ENCODE measurements at places on chromosomes 13 and 19.

DNA sequence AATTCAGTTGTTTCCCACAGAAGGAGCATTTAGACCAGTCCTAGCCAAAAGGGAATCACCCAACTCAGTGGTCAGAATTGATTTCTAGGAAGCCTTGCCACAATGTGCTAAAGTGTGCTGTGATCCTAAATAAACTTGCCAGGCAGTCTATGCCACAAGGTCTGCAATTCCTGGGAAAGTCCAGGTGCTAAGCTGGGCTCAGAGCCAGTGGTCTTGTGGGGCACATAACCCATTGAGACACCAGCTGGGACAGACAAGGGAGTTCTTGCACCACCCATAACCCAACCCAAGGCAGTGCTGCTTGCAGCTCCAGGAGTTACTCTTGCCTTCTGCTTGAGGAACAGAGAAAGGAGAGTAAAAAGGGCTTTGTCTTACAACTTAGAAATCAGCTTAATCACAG, 489.5 kb upstream of the SPRY2 start:
- no peak for DNase-seq

DNA sequence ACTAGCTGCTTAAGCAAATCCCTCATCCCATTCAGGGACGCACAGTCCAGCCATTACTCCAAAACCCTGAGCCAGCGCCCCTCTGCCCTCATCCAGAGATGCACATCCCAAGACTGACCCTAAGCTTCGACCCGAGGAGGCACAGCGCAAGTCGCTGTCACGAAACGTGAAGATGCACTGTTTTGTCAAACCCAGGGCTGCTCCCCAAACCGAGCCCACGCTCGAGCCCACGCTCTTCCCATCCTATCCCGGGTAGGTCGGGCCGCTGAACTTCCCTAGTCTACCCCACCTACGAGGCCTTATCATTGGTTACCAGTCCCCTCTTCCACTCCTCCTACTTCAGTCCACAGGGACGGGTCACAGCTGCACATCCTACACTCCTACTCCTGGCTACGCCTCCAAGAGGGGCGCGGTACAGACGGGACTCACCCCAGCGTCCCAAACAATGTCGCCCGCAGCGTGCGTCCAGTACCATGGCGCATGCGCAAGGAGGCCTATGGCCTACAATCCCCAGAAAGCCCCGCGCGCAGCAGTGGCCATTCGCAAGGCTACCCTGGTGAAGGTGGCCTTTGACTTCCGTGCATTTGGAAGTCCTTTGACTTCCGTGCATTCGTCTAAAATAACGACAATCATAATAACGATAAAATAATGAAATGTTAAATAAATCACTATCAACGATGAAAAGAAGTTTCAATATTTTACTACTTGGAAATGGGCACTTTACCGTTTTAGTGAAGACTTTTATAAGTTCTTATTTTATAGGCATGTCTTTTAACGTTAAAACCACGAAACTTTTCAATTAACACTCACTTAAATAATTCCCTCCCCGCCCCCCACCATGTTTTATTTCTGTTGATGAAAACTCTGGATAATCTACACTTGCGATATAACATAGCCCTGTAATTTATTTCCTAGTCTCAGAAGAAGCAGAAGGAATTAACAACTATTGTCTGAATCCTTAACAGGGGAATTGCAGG, at the start of gene ZNF285:
TSS of gene ZNF285 (minus strand) at position 470 of the 977 bp plus-strand sequence. CDS start 4,395 bp downstream, outside the sequence.
- peak; percentile 85 for DNase-seq

DNA sequence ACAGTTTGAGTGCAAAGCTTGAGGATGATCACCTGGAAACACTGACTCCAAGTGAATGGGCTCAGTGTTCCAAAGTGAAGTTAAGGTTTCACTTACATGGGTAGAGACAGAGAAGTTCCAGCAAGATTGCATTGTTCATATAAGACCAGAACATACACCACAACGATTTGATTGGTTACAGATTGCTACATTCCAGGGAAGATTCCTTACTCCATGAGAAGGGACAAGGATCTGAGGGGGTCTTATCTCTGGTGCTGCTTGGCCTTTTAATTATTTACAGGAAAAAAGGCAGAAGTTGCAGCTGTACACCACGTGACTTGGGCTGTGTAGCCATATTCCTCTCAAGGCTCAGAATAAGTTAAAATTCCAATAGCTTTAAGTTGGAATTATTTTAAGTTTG, 12.3 kb downstream of the WDFY2 start:
- DNase-seq, result no peak

GRCh38 chr19:43784981-43785808, 4.4 kb upstream of the KCNN4 start:
- DNase-seq, result peak; percentile 65

DNA sequence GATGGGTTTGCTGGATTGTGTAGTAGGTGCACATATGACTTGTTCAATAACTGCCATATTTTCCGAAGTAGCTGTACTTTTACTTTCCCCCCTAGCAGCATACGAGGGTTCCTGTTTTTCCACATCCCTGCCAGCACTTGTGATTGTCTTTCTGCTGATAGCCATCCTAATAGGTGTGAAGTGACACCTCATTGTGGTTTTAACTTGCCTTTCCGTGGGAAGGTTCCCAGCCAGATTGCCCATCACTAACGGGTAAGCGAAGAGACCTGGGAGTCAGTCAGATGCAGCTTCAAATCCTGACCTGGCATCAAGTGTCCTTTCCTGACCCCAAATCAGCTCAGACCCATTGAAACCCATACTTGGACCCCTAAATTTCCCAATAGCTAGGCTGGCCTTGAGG, 4.5 kb downstream of the CLPTM1 start:
- no peak for DNase-seq

GRCh38 chr19:6039566-6040225, 61.8 kb upstream of the RANBP3 start:
- DNase-seq, result peak; percentile 22

DNA sequence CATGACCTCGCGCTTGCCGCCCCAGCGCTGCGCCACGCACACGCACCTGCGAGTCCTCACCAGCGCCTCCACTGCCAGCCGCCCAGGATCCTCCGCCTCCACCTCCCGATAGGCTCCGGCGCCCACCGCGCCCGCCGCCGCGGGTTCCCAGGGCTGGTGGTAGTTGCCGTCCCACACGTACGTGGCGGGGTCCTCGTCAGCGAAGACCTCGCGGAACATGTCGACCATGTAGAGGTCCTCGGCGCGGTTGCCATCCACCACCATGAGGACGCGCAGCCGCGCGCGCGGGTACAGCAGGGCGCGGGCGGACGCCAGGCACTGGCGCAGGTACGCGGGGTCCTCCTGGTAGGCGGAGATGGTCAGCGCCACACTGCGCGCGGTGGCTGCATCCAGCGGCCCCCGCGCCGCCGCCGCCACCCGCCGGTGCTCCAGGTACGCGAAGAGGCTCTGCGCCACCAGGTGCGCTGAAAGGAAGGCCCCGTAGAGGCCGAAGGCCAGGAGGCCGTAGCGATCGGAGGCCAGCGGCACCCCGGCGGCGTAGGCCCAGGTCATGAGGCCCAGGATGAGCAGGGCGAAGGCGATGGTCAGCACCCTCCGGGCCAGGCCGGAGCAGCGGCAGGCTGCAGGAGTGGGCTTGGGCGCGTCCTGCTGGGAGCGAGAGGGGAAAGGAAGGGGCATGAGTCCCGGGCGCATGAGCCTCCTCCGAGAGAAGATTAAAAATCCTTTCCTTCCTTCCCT, 4.4 kb downstream of the HAS1 start:
- no peak for DNase-seq

DNA sequence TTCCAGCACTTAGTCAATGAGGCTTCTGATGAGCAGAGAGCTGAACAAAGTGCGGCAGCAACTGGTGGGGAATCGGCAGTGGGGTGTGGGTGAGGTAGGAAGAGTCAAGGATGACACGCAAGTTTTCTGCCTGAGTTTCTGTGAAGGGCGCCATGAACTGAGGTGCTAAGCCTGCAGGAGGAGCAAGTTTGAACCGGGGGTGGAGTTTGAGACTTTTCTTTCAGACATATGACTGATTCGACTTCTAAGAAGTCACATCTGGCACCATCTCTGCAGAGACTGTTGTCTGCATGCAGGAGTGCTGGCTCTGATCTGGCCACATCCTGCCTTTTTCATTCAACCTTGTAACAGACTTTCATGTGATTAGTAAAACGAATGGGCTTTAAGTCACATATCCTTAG, 14.8 kb upstream of the GPI start:
- DNase-seq, result peak; percentile 68

GRCh38 chr13:30810801-30811200, 75.5 kb downstream of the ALOX5AP start:
- no peak for DNase-seq

GRCh38 chr13:105346141-105346775, 1189.2 kb downstream of the EFNB2 start:
- no peak for DNase-seq

GRCh38 chr19:6475321-6476108, 6.1 kb downstream of the DENND1C start:
- no peak for DNase-seq

- no peak for DNase-seq
Observed at GRCh38 chr19:40584007-40584406, 7.3 kb downstream of the SHKBP1 start.

DNA sequence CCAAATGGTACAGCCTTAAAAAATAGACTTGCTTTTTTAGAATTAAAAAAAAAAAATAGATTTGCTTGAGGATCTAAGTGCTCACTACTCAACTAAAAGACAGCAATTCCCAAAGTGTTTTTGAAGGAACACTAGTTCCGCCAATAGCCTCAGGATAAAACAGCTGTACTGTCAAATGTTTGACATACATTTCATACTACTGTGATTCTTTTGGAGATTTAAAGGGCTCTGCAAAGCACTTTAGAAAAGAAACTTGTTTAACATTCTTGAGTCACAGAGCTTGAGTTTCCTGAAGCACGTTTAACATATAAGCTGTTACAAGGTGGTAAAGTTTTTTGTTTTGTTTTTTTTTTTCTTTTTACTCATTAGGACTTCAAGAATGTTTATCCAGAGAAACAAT, 23.1 kb upstream of the KLF5 start:
- DNase-seq, result no peak

- no peak for DNase-seq
Observed at GRCh38 chr13:25276748-25277147, 10.5 kb downstream of the MTMR6 start.

DNA sequence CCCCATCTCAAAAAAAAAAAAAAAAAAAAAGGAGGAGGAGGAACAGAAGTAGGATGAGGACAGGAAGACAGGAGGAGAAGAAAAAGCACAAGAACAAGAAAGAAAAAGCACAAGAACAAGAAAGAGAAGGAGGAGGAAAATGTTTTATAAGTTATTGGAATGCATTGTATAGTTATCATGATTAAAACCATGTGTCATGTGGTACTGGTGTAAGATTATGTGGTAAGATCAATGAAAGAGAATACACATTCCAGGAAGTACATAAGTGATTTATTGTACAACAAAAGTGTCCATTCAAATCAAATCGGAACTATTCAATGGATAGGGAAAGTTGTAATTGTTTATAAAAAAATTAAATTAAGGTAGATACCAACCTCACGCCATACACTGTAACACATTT, 167.7 kb downstream of the MZT1 start:
- DNase-seq, result no peak

- peak; percentile 42 for DNase-seq
Observed at GRCh38 chr13:32622827-32623226, 36.6 kb downstream of the PDS5B start.

- no peak for DNase-seq
Observed at GRCh38 chr13:59301174-59301567, 862.6 kb downstream of the DIAPH3 start.

DNA sequence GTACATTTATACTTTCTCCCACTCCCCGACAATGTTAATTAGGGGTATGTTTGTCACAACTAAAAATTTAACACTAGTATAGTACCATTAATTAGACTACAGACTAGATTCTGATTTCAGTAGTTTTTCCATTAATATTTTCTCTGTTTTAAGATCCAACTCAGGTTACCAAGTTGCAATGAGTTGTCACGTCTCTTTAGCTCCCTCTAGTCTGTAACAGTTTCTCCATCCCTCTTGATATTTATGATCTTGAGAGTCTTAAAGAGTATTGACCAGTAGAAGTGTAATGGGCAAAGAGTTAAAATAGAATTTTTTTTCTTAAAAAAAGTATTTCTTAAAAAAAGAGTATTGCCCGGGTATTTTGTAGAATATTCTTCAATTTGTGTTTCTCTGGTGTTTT, 598.1 kb downstream of the TBC1D4 start:
- no peak for DNase-seq

DNA sequence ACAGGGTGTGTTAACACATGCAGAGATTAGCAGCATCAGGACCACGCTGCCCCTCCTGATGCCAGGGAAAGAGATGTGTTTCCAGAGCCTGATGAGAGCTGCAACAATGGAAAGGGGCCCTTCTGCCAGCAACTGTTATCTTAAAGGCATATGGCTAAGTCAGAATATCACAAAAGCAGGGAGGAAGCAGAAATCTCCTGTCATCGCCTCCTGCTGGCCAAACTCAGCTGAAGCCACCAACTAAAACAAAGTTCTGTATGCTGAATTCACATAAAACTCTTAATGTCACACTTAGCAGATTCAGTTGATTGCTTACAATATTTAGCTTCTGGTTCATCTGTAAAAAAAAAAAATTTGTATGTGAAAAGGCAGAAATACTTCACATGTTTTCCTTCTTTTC, 178.2 kb downstream of the GPC5 start:
- DNase-seq, result peak; percentile 23

GRCh38 chr13:80133631-80134261, 207.2 kb downstream of the SPRY2 start:
- DNase-seq, result no peak

DNA sequence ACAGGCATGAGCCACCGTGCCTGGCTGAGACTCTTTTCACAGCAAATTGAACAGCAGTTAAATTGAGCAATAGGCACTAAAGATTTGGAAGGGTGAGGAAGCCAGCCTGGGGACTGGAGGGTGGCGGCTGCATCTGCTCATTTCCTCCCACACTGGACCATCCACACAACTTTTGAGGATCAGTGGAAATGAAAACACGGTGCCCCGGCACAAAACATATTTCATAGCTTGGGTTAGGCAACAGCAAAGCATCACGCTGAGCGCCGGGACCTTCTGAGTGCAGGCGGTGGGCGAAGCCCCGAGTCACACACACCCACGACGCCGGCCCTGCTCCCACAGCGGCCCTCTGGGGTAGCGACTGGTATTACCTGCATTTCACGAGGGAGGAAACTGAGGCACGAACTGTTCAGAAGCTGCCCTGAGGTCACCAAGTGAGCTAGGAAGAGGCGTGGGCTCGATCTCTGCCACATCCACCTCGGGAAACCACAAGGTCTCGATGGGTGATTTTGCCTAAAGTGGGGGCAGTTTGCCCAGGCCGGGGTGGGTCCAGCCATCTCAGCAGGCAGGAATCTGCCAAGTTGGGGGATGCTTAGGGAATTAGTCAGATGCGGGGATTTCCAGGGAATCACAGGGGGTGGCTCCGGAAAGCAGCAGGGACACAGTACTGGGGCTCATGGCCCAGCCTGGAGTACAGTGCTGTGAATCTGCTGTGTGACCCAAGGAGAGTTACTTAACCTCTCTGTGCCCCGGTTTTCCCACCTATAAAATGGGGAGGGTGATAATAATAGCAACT, 3.5 kb upstream of the SBNO2 start:
- no peak for DNase-seq

GRCh38 chr13:47076500-47076899, 179.6 kb upstream of the HTR2A start:
- DNase-seq, result no peak

DNA sequence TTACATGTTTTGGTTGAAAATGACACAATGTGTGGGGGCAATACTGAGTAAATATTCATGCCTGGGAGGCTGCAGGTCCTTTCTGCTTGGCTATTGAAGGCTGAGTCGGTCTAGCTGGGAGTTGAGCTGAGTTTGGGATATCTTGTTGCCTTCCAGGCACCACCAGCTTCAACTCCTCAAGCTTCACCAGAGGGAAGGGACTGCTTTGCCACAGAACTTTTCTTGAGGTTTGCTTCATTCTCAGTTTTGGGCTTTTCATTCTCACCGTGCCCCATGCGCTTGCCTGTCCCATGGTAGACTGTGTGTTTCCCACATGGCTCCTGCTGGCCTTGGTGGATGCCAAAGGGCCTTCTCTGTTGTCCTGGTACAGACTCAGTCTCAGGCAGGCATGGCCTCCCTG, 198.2 kb upstream of the SOX1 start:
- DNase-seq, result no peak

Data from stimulated activated CD8-positive, alpha-beta memory T cell treated with anti-CD3 and anti-CD28 coated beads, Interleukin-4, amount 100 ng/mL, for 48 hours (primary cell).